ENCODE measurements at places on chromosomes 5 and 9. TPM values are rescaled to one million over a fixed set of nuclear protein-coding genes. Genes with fewer than 3 reads are reported as not detected.

PCSK1 gene
- total RNA-seq, result 0.11 TPM

- H3K27ac ChIP-seq, result no peak overlapping the region
- no peaks in the 10 kb centered on the region for H3K27me3 ChIP-seq
- H3K4me1 ChIP-seq, result no peaks in the 10 kb centered on the region
- no peaks in the 10 kb centered on the region for H3K36me3 ChIP-seq
These were observed 44.6 kb upstream of the FOXE1 start for GRCh38 chr9:97808415-97808814.

KIF20A gene
- total RNA-seq, result 0.24 TPM

- H3K27me3 ChIP-seq, result no peaks in the 10 kb centered on the region
- H3K4me1 ChIP-seq, result no peaks in the 10 kb centered on the region
- H3K27ac ChIP-seq, result peak within 1 kb of the TSS; percentile 79
- peak; percentile 57 for DNase-seq
These were observed at the start of gene ADCY2 for GRCh38 chr5:7395947-7396712. Gene ADCY2 (plus strand): TSS chr5:7396138. CDS start chr5:7396297, 159 bp downstream.

LHX6 gene
- total RNA-seq, result 1.7 TPM

DNA sequence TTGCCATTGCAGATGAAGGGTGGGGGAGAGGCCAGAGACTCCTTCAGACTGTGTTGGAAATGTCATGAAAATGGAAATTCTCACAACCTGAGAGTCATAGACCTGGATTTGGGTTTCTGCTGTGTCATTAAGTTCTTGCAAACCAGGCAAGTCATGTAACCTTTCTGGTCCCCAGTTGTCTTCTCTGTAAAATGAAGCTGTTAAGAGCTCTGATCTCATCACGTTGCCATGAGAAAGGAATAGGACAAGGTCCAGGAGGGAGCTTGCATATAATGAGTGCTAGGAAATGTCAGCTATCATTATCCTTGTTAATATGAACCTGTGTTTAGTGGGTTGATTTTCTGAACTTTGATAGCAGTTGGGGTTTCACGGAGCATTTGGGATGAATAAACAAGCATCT, 59.1 kb downstream of the FGF1 start:
- H3K4me1 ChIP-seq, result peaks cover 5% of the 10 kb centered on the region
- no peak overlapping the region for H3K4me3 ChIP-seq
- no peaks in the 10 kb centered on the region for H3K36me3 ChIP-seq
- H3K27ac ChIP-seq, result no peak overlapping the region
- no peak for DNase-seq

DND1 gene
- 0.69 TPM for total RNA-seq

GRM6 gene
- total RNA-seq, result not detected

- H3K4me3 ChIP-seq, result no peak overlapping the region
- no peak overlapping the region for H3K27ac ChIP-seq
- H3K36me3 ChIP-seq, result no peaks in the 10 kb centered on the region
- no peak for DNase-seq
- H3K4me1 ChIP-seq, result peaks cover 5% of the 10 kb centered on the region
These were observed 1.3 kb upstream of the SLC2A8 start for GRCh38 chr9:127395497-127396252.

PLAC8L1 gene
- not detected for total RNA-seq

DNA sequence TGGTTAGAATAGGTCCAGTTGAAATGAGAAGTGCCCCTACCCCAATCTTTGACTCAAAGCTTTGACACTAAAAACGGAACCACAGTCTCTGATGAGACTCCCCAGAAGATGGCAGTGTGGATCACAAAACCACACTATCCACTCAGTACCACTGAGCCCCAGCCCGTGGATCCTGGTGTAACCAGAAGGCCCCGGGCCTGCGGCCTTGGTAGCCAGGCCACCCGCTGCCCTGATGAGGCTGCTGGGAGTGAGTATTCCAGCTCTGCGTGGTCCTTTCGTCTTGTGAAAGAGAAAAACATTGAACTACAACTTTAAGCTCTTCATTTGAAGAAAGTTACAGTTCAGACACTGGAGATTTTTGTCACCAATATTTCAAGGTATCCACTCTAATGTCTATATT, 42.2 kb upstream of the FBP1 start:
- H3K4me1 ChIP-seq, result no peaks in the 10 kb centered on the region
- H3K4me3 ChIP-seq, result no peak overlapping the region
- H3K27ac ChIP-seq, result no peak overlapping the region
- DNase-seq, result peak; percentile 75

DNA sequence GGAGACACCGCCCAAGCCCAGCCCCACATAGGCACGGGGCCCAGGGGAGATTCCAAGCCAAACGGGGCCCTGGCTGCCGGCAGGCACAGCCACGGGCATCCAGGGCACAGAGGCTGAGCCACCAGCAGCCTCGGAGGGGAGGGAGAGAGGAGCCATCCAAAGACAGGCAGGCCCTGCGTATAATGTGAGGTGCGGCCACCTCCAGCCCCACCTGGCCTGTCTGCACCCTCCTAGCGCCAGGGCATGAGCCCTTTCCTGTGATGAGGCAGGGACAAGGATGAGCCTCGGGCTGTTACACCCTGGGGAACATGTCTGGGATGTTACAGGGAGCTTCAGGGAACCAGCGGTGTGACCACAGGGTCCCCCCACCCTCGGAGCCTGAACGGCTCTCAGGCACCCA, 1.1 kb upstream of the CCDC187 start:
- no peaks in the 10 kb centered on the region for H3K27me3 ChIP-seq
- no peak overlapping the region for H3K27ac ChIP-seq
- no peaks in the 10 kb centered on the region for H3K36me3 ChIP-seq
- H3K4me3 ChIP-seq, result no peak overlapping the region
- H3K4me1 ChIP-seq, result no peaks in the 10 kb centered on the region
- DNase-seq, result no peak

MOB3B gene
- total RNA-seq, result 28.1 TPM

GRCh38 chr5:68894673-68895072, 199.1 kb upstream of the SLC30A5 start:
- no peak overlapping the region for H3K4me3 ChIP-seq
- no peak overlapping the region for H3K27ac ChIP-seq
- no peaks in the 10 kb centered on the region for H3K27me3 ChIP-seq
- no peaks in the 10 kb centered on the region for H3K36me3 ChIP-seq
- no peak for DNase-seq
- no peaks in the 10 kb centered on the region for H3K4me1 ChIP-seq

DNA sequence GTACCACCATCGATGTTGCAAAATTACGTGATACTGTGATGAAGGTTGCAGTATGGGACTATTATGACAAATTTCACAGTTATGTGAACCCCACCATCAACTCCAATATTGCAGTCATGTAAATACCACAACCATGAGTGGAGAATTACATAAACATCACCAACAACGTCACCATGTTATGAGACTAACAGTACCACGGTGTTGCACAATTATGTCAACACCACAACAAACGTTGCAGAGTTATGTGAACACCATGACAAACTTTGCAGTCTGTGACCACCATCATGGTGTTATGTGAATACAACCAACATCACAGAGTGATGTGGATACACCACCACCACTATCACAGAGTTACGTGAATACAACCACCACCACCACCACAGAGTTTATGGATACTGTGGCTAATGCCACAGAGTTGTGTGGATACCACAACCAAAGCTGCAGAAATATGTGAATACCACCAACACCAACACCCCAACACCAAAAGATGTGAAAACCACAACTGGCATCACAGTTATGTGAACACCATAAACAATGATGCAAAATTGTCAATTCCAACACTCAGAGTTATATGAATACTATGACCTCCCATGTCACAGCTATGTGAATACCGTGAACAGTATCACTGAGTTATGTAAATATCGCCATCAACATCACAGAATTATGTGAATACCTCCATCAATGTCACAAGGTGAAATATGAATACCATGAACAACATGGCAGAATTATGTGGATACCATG, 62.4 kb downstream of the SHC3 start:
- H3K36me3 ChIP-seq, result no peaks in the 10 kb centered on the region
- no peaks in the 10 kb centered on the region for H3K4me1 ChIP-seq
- no peak overlapping the region for H3K27ac ChIP-seq
- no peak overlapping the region for H3K4me3 ChIP-seq
- DNase-seq, result no peak

OGN gene
- 57.7 TPM for total RNA-seq

CNTFR gene
- 3.7 TPM for total RNA-seq
